ENCODE measurements at places on chromosomes 5 and 9.
A peak's percentile ranks its signal among the peaks of the same experiment; 100 is the strongest.

- DNase-seq: no peak
Observed at GRCh38 chr5:161421067-161421466, 125.5 kb downstream of the GABRB2 start.

- DNase-seq: peak; percentile 68
Observed at GRCh38 chr5:123813937-123814624, 302.1 kb downstream of the CSNK1G3 start.

DNA sequence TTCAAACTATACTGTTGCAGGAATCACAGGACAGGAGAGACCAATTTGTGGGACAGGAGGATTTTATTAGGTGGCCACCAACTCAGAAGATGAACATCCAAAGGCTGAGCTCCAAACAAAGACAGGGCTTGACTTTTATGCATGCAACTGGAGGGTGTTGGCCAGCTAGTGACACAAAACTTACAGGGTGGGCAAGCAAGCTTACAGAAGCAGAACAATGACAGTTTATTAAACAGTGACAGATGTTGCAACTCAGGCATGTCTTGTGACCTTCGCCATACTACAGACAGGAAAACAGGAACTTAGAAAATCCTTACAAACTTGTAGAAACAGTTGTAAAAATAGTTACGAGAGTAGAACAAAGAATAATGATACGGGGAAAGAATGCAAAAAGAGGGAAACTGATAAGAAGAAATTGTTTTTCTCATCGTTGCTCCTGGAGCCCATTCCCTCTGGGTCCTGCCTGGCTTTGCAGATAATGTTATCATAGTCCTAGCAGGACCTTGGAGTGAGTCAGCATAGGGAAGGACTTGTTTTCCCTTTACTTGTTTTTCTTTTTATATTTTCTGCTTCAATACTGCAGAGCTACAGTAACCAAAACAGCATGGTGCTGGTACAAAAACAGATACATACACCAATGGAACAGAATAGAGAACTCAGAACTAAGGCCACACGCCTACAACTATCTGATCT is 2083.0 kb upstream of the ACO1 start:
- DNase-seq: no peak

GRCh38 chr5:126235628-126236027 is 187.6 kb upstream of the GRAMD2B start:
- DNase-seq: no peak

GRCh38 chr5:54273715-54274114 is 36.7 kb downstream of the ARL15 start:
- no peak for DNase-seq

DNA sequence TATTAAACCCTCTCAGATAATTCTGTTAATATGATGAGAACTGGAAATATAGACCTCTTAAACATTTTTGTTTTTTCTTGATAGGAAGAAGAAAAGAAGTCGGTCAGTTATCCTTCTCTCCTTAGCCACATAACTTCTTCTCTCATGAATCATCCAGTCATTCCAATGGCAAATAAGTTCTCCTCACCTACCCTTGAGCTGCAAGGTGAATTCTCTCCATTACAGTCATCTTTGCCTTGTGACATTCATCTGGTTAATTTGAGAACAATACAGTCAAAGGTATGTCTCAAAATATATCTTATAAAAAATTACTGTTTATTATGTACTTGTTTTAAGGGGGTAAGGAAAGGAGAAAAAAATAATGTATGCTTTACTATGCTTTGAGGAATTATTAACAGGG is 165.3 kb downstream of the MAN2A1 start:
- DNase-seq: no peak

- peak; percentile 9 for DNase-seq
Observed at GRCh38 chr9:123716339-123716945, 213.5 kb downstream of the DENND1A start.

DNA sequence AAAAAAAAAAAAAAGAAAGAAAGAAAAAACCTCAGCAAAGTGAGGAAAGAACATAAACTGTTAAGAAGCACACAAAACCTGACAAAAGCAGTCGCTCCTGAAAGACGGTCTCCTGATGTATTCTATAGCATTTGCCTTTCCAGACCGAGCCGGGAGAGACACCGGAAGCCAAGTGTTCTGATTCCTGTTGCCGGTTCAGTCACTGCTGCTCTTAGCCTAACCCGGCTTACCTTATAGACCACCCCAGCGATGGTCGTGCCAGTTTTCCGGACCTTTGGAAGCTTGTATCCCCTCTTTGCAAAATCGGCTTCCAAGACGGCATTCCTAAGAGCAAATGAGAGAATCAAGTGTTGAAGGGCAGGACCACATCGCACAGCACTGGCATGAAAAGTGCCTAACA is 630 bp downstream of the PSMB7 start:
- no peak for DNase-seq

DNA sequence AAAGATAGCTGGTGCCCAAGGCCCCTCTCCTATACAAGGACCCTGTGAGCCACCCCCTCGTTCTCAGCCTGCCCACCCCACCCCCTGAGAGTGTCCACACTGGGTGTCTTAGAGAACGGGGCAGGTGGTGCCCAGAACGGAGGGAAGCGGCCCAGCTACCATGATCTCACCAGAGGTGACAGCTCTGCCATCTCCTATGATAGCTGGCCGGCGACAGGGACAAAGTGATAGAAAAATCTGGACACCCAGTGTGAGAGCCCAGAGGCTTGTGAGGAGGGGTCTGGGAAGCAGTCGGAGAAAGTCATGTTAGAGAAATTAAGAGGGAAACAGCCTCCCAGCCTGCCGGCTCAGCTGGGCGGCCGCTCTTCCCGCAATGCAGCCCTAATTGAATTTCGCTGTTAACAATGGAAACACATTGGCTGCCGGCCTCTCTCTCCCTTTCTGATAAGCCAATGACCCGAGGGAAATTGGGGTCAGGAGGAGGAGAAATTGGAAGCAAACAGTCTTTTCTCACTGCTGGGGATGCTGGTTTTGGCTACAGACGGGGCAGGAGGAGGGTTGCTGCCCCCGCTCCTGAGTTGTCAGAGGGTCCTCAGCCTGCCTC is 32.3 kb downstream of the HK3 start:
- DNase-seq: no peak

- DNase-seq: peak; percentile 28
Observed at GRCh38 chr5:97087138-97087537, 55.3 kb downstream of the LIX1 start.

DNA sequence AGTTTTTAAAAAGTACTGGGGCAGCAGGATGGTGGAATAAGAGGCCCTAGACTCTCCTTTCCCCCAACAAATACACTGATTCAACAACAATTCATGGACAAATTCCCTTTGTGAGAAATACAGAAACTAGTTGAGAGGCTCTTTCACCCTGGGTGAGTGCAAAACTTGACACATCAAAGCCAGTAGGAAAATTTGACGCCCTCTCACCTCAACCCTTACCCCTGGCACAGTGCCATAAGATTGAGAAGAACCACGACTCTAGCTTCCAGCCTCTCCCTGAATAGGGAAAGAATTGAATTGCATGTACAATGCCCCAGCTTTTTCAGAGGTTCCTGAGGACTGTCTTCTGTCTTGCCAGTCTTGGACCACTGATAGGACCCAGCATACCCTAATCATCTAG is 12.3 kb downstream of the KIF4B start:
- DNase-seq: no peak

GRCh38 chr5:179820127-179820482 is 600 bp upstream of the SQSTM1 start:
- no peak for DNase-seq

DNA sequence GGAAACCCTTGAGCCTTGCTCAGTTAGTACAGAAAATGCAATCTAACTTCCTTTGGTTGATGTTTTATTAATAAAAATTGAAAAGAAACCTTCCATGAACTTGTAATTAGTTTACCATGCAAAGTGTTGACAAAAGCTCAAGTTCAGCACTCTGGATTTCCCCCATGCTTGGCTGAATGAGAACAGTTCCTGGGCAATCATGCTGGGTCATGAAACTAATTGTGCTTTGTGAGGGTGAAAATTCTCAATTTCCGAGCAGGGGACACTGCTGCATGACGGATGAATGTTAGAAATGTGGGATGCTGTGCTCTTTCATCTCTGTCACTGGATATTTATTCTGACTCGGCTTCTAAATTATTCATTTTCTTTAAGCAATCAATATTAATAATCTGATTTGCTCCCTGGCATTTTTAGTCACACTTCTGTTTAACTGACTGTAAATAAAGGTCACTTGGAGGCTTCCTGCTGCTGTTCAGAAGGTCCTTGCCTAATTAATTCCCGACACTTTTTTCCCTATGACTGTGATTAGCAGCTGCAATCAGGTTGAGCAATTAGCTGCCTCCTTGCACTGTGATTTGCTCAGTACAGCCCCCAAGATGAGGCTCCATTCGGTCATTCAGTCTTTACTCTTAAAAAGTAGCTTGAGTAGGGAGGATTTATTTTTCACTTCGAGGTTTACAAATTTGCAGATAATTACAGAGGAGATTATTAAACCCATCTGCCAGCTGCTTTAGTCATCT is 678.1 kb upstream of the ZNF608 start:
- no peak for DNase-seq

DNA sequence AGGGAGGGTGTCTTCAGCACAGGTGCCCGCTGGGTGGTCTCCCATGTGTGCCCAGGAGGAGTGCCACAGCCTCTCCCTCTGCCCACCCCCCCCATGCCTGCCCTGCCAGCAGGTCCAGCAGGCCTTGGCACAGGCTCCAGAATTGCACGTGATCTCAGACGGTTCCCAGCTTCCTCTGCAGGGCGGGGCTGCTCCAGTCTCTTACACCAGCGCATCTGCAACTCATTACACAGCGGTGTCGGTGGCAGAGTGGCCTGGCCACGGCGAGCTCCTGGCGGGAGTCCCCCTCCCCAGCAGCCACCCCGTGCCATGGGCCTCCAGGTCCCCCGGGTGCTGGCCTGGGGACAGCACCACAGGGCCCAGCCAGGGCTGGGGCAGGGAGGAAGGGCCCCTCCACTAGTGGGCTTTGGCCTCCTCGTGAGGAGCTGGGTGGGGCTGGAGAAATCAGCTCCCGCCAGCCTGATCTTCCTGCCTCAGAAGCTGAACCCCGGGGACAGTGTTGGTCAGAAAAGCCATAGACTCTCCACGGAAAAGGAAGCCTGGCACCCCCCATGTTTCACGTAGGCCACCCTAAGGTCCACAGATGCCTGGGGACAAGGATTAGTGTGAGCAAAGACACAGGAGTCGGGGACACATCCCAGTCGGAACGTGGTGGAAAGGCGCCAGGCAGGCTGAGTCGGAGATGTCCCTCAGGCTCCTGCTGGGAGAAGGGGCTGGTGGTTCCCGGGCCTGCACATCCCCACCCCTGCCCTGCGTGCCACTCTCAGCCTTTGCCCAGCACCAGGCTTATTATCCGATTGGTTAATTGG is 40.2 kb downstream of the RXRA start:
- DNase-seq: peak; percentile 90

DNA sequence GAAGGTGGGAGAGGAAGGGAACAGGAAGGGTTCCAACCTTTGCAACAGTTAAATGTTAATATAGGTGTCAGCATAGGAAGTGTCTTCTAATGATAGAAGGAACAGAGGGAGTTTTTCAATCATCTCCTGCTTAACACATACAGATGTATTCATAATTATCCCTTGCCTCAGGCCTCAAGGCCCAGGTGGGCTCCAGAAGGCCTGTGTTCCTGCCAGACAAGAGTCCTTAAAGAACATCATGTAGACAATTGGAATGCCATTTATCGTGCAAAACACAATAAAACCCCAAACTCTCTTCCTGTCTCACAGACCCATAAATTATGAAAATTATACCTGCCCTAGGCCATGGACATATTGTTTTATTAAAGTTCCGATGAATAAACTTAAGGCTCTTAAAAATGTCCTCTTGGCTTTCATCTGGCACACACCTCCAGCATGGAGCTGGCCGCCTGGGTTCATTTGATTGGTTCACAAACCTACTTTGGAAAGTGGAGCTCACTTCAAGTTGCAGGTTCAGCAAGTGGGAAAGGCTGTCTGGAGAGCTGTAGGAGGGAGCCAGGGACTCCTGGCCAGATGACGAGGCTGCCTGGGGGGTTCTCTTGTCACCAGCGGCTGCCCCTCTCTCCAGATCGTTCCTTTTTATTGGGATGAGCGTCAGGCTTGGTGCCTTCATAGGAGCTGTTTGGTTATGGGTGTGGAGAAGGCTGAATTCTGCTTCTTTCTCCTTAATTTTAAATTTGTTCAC is 17.5 kb downstream of the SPRY4 start:
- no peak for DNase-seq

- DNase-seq: peak; percentile 4
Observed at GRCh38 chr5:136638084-136638483, 272.7 kb upstream of the TRPC7 start.

GRCh38 chr5:127290946-127291693 is 524 bp downstream of the MEGF10 start:
- no peak for DNase-seq

DNA sequence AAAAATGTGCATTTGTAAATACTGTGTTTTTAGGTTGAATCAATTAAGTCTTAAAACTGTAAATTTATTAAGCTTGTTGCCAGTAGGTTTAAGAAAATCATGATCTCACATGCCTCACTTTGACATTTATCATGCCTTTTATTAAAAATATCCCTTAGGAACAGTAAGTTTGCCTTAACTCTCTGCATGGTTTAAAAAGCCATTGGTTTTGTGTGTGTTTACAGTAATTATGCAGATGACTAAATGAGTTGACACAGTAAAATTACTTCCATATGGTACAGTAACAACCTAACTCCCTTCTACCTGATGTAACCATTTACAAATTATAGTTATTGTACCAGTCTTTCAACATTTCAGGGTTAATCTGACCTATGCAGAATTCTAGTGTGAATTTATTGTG is 6.5 kb downstream of the RPS6 start:
- DNase-seq: no peak

- DNase-seq: no peak
Observed at GRCh38 chr9:76463211-76463610, 4.2 kb downstream of the GCNT1 start.

DNA sequence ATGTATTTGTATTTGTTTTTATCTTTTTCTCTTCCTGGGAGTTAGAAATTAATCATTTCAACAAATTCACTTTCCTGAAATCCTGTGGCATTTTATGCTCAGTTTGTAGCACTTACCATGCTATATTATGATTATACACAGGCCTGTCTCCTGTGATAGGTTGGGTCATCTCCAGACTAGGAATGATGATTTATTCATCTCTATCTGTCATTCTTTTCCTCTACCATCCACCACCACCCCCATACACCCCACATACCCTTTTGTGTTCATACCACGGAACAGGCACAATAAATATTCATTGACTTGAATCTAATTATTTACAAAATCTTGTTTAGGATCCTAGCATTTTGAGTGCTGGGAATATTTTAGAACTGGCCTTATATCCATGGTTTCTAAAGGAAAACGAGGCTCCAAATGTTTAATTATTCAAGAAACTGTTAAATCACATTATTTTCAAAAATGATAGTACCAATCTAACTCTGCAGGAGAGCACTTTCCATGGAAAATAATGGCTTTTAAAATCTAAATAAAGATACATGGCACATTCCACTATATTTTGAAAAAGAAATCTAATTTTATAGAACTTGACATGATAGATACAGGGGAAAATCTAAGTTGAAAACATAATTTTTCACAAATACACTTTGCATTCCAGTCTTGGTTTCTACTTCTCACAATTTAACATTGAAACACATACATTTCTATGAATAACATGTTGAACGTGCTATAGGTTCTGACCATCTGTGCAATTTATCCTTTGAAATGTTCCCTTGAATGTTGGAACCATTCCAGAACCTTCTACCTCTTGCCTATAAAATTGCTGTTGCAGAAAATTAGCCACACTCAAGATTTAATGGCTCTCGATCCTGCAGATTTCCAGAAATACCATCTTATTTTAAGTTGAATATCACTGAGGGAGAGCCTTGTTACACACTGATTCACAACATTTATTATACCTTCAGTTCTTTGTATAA is 89.3 kb downstream of the STARD4 start:
- no peak for DNase-seq

All from fibroblast of skin of abdomen (primary cell).